ENCODE measurements at places on chromosomes 5 and 9.

- DNase-seq = peak; percentile 33
Measured at GRCh38 chr5:140145818-140146522, 20.2 kb downstream of the IGIP start.

DNA sequence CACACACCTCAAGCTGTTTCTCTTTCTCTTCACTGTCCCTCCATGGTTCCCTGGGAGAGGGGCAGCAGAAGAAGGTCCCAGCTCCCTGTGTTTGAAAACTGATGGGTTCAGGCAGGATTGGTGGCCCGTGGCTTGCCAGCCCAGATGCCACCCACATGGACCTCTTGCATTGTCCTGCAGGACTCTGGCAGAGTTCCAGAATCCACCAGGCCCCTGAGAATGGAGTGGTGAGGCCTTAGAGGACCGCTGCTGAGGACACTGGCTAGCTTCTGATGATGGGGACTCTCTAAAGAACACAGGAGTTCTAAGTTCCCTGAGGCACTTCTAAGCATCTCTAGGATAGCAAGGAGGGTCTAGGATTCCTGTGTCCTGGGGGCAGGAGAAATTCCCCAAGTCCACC lies 24.8 kb downstream of the CTSL start:
- DNase-seq = no peak

DNA sequence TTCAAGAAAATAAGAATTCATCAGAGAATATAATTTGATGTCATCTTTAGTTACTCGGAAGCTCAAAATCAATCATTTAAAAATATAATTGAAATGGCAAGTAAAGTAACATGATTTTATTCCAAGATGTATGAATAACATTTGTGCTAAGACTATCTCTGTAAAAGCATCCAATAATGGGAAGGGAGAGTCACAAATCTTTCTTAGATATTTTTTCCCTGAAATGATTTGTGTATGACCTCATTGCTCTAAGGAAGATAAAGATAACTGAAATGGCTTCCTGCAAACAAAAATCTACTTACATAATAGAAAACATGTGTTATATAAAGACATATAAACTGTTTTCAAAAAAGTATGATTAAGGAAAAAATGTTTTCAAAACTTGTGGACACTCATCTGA lies 97.4 kb upstream of the FGF10 start:
- no peak for DNase-seq

- DNase-seq = no peak
Measured at GRCh38 chr9:107620236-107620635, 130.7 kb upstream of the KLF4 start.

DNA sequence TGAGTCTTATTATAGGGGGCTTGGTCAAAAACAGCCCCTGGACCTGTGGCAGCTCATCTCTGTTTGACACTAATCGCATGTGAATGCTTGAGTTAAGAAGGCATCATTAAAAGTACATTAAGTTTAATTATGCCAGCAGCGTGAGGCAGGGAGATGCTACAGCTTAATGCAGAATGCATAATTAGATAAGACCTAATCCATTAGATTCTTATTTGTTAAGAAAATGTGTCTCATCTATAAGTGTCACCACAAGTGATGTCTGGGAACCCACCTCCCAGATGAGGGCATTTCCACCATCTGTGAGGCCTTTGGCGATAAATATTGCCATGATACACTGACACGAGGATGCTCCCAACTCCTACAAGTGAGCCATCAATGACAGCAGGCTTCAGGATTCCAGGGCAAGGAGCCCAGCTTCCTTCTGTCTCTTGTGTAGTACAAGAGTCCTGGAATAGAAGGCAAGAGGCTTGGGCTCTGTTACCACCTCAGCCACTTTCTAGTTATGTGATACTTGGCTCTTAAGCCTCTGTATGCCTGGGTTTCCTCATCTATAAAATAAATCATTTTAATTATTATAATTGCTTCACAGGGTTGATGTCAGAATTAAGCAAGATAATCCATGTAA lies 202.7 kb downstream of the FAM114A2 start:
- DNase-seq = no peak

DNA sequence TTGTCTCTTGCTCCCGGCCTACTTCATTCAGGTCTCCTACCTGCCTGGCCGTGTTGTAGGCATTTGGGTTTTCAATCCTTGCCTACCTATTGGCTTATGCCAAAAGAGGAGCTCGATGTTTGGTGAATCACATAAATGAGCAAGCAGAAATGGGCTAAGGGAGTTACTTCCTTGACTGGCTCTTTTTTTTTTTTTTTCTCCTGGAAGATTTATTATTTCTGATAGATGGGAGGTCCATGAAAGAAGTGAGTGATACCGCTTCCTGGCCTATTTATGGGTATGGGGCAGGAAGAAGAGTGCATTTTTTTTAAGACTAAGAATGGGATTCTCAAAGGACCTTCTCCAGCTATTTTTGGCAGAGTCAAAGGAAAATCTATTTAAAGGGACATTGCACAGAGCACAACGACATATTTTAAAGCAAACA lies 294.1 kb downstream of the ARHGAP26 start:
- no peak for DNase-seq

- DNase-seq = no peak
Measured at GRCh38 chr5:78750281-78750680, 101.7 kb upstream of the LHFPL2 start.

- no peak for DNase-seq
Measured at GRCh38 chr9:5278486-5278885, 26.0 kb downstream of the RLN2 start.

- no peak for DNase-seq
Measured at GRCh38 chr5:57349214-57349613, 133.4 kb downstream of the ACTBL2 start.

DNA sequence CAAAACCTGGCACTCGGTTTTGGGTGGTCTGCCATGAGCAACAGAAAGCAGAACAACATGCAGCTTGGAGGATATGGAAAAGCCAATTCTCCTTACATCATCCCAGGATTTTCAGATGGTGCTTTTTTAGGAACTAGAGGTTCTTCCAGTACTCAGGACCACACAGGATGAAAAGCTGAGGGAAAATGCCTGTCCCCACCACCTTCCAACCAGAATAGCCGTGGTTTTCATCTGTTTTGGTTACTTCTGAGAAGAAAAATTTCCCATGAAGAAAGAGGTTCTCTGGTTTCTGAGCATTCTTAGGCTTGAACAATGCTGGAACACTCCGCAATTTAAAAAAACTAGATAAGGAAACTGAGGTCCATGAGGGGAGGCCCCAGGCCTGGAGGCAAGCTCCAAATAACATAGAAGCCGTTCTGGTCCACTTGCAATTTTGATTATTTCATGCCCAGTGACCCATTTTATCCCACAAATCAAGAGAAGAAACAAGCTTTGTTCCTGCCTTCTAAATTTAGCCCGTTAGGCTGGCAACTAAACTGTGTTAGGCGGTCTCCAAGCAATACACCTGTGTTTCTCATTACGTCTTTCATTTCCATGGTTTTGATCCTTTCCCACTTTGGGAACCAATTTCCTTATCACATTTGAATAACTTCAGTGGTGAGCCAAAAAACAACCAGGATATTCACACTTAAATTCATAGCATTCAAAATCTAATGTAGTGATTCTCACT lies 79.2 kb upstream of the SPIN1 start:
- no peak for DNase-seq

DNA sequence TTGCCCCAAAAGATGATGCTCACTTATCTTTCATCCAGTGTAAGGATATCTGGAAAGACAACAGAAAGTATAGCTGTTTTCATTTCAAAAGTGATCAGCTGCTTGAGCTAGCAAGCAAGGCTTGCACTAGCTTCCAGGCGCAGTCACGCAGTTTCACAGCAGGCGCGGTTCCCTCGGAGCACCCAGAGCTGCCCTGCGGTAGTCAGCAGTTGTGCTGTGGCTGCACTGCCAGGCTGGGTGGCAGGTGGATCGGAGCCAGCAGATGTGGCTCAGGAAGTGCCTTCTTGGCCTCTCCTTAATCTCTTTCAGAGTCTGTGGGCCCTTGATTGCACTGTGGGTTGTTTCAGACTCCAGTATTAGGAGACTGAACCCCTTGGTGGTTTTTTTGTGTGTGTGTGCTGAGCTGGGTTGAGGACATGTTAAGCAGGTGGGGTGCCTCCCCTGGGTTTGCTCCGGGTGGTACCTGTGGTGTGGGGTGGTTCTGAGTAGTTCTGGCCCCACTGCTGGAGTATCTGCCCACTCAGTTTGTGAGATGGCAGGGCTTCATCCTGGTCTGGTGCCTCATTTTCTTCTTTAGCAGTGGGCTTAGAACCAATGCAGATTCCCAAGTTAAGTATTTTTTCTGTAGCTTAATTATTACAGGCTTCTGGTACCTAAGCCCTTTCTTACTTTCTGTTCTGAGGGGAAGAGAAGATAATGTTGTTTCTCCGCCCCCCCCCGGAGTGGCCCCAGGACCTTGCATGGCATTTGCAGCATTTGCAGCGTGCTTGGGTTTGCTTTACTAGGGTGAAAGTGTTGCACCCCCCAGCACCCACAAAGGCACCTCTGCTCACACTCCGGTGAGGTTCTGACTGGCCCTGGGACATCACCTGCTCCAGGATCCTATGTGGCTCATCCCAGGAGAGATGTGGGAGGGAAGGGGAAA lies 16.4 kb downstream of the TENT4A start:
- peak; percentile 38 for DNase-seq

DNA sequence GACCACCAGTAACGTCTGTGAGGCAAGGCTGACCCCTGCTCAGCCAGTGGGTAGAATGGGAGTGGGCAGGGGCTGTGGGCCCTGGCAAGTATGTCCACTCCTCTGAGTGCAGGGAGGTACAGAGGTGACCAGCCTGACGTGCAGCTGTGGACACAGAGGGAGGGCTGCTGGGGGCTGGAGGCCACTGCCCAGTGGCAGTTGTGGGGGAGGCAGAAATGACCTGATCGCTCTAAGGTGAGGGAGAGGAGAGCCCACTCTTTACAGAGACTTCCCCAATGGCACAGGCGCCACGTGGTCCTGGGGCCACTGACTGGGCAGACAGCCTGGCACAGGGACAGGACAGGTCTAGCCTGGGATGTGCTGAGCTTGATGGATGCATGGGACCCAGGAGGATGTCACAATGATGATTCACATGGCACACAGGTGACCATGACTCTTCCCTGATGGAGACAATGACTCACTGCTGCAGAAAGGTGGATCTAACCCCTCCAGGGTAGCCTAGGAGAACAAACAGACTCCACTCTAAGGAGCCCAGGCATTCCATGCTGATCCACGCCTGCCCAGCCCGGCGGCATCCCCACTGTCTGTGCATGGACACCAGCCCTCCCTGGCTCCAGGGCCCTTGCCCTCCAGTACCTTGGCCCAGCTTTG lies 7.7 kb downstream of the LPCAT1 start:
- DNase-seq = no peak

- DNase-seq = no peak
Measured at GRCh38 chr9:135606885-135607259, 32.5 kb downstream of the GLT6D1 start.

DNA sequence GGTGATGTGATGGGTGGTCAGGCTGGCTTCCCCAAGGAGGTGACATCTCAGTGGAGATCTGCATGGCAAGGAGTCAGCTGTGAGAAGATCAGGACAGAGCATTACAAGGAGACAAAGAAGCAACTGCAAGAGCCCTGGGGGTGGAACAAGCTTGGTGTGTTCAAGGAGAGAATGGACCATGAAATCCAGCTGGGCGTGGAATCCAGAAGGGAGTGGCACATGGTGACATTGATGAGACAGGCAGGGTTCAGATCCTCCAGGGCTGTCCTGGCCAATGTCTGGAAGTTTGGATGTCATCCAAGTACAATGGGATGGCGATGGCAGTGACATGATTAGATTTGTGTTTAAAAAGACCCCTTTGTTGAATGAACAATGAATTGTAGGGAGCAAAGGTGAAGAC lies 175.6 kb downstream of the MACROH2A1 start:
- no peak for DNase-seq

GRCh38 chr9:72622186-72622585 lies 100.8 kb downstream of the TMC1 start:
- DNase-seq = no peak

DNA sequence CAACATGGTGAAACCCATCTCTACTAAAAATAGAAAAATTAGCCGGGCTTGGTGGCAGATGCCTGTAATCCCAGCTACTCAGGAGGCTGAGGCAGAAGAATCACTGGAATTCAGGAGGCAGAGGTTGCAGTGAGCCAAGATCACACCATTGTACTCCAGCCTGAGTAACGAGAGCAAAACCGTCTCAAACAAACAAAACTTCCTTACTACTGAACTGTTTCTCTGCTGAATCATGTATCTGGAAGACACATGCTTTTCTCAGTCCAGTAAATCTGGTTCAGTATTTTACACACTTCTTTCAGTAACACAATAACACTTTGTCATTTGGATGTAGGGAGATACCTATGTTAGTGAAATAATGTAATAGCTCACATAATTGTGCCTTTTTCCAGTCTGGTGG lies 7.9 kb downstream of the TRMT10B start:
- DNase-seq = no peak

- no peak for DNase-seq
Measured at GRCh38 chr5:98880151-98880550, 48.7 kb downstream of the CHD1 start.

Data from CD4-positive, alpha-beta T cell treated with Interleukin-6 at 100 ng/mL for 8 hours (primary cell).